ENCODE measurements at places on chromosomes 12 and 14.
A peak's percentile ranks its signal among the peaks of the same experiment; 100 is the strongest.

GRCh38 chr12:4628406-4628805 is 20.4 kb downstream of the AKAP3 start:
- no peak for DNase-seq
- H3K27me3 ChIP-seq = peaks cover 72% of the 10 kb centered on the region
- H3K4me1 ChIP-seq = no peaks in the 10 kb centered on the region
- H3K27ac ChIP-seq = no peak overlapping the region
- no peak overlapping the region for H3K4me3 ChIP-seq

DNA sequence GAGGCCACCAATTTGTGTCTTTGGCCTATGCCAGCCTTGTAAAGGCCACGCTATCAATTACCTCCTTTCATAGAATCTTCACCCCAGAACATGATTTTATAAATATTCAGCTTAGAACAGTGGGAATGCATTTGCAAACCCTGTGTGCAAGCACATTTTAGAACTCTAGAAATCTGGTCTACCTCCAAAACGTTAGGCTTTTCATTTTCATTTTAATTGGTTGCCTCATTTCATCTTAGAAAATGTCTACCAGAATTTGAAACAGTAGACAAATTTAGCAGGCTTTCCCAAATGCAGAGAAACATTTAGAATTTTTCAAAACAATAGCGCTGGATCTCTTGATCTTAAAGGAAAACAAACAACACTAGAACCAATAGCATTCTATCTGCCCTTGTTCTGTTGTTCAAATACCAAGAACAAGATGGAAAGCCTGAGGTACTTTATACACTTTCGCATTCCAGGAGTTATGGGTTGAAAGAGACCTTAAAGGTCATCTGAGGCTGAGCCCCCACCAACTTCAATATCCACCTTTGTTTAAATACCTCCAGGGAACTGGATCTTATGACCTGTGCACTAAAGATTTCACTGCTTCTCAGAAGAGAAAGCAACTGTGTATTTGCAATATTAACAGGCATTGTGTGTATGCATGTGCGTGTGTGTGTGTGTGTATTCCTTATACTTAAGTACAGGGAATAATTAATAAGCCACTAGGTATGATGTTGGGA is 185.1 kb downstream of the C12orf42 start:
- no peaks in the 10 kb centered on the region for H3K36me3 ChIP-seq
- H3K27me3 ChIP-seq = peaks cover 44% of the 10 kb centered on the region
- no peak overlapping the region for H3K27ac ChIP-seq
- no peaks in the 10 kb centered on the region for H3K4me1 ChIP-seq

DNA sequence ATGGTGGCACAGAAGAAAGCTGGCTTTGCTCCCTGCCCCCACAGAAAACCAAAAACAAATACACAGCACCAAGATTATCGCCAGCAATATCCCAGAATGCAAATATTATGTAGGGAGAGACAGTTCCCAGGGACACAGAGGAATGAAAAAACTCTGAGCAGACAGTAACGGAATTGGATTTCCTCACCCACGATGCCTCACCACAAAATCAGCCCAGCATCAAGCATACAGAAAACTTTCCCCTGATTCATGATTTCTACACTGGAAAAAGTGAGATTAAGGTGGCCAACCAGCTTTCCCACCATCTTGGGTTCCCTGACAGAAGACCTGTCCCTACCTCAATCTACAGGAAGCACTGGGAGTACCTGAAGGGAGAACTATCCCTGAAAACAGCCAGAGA is 36.6 kb downstream of the PARP11 start:
- DNase-seq = no peak
- H3K4me3 ChIP-seq = no peak overlapping the region
- no peaks in the 10 kb centered on the region for H3K27me3 ChIP-seq
- H3K36me3 ChIP-seq = peaks cover 30% of the 10 kb centered on the region
- no peak overlapping the region for H3K27ac ChIP-seq

DNA sequence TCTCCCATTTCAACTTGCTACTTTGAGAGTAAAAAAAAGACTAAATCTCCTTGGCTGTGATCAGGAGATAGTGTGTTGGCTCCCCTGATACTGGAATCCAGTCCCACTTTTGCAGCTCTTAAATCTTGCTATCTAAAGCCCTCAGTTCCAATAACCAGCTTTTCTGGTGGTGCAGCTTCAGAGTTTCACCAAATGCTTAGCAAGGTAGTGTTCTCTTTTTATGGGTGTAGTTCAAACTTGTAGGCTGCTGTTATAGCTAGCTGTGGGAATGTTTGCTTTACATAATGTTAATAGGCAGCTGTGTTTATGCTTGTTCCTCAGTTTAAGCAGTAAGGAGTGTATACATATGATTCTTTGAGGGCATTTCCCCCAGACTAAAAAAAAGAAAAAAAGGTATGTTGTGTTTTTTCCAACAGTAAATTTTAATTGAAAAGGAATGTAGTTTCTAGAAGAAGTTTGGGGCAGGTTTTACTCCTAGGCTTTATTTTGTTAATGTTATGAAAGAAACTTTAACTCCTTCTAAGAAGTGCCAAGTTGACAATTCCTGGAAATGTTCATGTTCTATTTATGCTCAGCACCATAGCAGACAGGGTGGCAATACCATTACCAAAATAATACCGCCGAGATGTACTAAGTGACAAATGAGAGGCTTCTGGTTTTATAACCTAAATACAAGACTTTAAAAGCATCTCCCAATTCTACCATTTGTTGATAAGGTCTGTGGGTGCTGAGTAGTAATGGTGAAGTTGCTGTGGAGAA is 12.1 kb downstream of the CRADD start:
- peaks cover 8% of the 10 kb centered on the region for H3K36me3 ChIP-seq
- no peak overlapping the region for H3K27ac ChIP-seq
- no peaks in the 10 kb centered on the region for H3K4me1 ChIP-seq
- no peak for DNase-seq
- H3K27me3 ChIP-seq = no peaks in the 10 kb centered on the region

GRCh38 chr14:81390696-81391095 is 9.4 kb downstream of the STON2 start:
- H3K4me1 ChIP-seq = peaks cover 26% of the 10 kb centered on the region
- H3K4me3 ChIP-seq = no peak overlapping the region
- DNase-seq = no peak
- no peaks in the 10 kb centered on the region for H3K27me3 ChIP-seq
- peaks cover 14% of the 10 kb centered on the region for H3K36me3 ChIP-seq

DNA sequence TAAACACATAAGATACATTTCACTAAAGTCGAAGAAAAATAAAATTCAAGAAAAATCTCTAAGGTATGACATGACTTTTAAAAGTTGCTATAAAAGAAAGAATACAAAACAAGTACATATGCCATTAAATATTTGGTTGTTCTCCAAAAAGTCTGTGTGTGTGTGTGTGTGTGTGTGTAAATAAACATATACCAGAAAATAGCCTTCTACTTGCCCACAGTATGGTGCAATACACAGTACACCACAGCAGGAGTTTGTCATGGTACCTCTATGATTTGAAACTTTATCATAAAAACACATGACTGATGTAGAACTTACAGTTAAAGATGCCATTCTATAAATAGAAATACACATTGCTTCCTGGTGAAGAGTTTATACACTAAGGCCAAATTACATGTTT is 692.7 kb upstream of the MGAT4C start:
- H3K27me3 ChIP-seq = no peaks in the 10 kb centered on the region
- H3K27ac ChIP-seq = no peak overlapping the region
- no peaks in the 10 kb centered on the region for H3K36me3 ChIP-seq
- H3K4me3 ChIP-seq = no peak overlapping the region
- no peak for DNase-seq
- H3K4me1 ChIP-seq = peaks cover 13% of the 10 kb centered on the region

DNA sequence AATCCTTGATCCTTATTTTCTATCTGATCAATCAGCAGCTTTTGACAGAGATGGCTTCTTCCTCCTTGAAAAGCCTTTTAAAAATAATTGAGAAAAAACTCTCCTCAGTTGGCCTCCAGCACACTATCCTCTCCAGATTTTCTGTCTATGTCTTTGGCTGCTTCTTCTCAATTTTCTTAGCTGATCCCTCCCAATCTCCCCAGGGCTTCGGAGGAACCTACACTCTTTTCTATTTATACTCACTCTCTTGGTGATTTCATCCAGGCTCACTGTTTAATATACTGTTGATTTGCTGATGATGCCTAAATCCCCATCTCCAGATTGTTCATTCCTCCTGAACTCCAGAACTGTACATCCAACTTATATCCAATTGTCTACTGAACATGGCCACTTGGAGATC is 54.8 kb downstream of the RDH12 start:
- H3K4me1 ChIP-seq = no peaks in the 10 kb centered on the region
- H3K4me3 ChIP-seq = no peak overlapping the region
- H3K27me3 ChIP-seq = no peaks in the 10 kb centered on the region
- DNase-seq = no peak
- peaks cover 18% of the 10 kb centered on the region for H3K36me3 ChIP-seq

DNA sequence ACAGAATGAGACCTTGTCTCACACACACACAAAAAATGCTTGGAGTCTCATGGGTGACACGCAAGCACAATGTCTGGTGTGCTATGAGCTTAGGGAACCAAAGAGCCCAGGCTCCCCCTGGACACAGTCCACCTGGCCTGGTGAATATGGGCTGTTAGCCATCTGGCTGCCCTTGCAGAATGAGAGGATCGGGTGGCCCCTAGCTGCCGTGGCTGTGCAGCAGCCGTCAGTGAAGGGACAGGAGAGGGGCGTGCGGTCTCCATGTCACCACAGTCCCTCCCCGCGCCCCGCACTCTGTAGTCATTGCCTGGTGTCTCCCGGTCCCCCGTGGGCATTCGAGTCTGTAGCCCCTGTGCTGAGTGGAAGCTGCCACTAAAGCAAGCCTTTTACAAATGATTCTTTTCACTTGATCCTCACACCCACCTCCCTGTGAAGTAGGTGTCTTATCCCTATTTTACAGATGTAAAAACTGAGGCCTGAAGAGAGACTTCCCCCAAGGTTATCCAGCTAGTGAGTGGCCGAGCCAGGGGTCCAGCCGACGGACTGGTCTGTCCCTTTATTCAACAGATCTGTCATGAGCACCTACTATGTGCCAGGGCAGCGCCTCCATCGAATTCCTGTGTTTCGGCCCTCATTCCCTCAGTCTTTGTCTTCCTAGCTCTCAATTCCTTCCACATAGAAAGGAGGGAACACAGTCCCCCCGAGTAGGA is 18.8 kb downstream of the MVK start:
- DNase-seq = no peak
- H3K36me3 ChIP-seq = peaks cover 11% of the 10 kb centered on the region
- H3K4me1 ChIP-seq = peaks cover 9% of the 10 kb centered on the region
- no peak overlapping the region for H3K27ac ChIP-seq
- no peaks in the 10 kb centered on the region for H3K27me3 ChIP-seq
- H3K4me3 ChIP-seq = no peak overlapping the region

GRCh38 chr14:103628221-103628683 is 759 bp upstream of the KLC1 start:
- peak overlapping the region; percentile 92 for H3K4me3 ChIP-seq
- DNase-seq = peak; percentile 50
- H3K4me1 ChIP-seq = peaks cover 32% of the 10 kb centered on the region
- H3K36me3 ChIP-seq = no peaks in the 10 kb centered on the region
- H3K27ac ChIP-seq = peak overlapping the region; percentile 95

DNA sequence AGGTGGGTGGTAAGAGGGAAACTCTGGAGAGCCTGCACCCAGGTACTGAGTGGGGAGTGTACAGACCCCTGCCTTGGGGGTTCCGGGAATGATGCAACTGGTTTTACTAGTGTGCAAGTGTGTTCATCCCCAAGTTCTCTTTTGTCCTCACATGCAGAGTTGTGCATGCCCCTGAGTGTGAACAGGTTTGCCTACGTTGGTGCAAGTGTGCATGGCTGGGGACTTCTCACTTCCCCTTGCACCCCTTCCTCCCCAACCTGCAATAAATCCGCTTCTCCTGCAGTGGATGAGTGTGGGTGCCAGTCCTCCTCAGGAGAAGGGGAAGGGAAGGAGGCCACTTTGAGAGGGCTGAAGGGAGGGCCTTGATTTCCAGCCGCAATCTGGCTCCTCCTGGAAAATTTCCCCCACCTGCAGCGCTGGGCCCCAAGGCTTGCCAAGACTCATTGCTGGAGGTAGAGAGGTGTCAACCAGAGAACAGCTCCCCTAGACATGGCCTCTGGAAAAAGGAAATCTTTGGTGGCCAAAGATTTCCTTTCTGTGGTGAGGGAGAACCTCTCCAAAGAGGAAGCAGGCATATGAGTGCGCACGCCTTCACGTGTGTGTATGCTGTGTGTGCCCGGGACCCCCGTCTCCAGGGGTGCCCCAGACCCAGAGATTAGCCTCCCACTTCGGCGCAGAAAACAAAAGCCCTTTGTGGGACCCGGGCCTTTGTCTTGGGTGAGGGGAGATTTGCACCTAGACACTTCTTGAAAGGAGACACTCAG is 5.5 kb downstream of the AQP2 start:
- H3K27me3 ChIP-seq = peaks cover 21% of the 10 kb centered on the region
- no peak for DNase-seq
- no peaks in the 10 kb centered on the region for H3K36me3 ChIP-seq
- H3K27ac ChIP-seq = no peak overlapping the region
- peaks cover 27% of the 10 kb centered on the region for H3K4me1 ChIP-seq

DNA sequence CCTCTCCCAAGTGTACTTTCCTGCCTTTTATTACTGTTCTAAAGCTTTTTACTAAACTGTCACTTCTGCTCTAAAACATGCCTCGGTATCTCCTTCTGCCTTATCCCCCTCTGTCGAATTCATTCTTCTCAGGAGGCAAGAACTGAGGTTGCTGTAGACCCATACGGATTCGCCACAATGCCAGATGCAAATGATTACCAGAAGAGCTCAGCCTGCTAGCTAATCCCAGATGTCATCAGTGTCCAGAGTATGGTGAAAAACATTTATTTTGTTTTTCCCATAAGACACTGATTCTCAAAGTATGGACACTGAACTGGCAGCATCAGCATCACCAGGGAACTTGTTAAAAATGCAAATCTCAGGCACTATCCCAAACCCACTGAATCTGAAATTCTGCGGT is 359.3 kb downstream of the TMTC2 start:
- peaks cover 10% of the 10 kb centered on the region for H3K4me1 ChIP-seq
- no peaks in the 10 kb centered on the region for H3K27me3 ChIP-seq
- DNase-seq = no peak
- H3K27ac ChIP-seq = no peak overlapping the region

DNA sequence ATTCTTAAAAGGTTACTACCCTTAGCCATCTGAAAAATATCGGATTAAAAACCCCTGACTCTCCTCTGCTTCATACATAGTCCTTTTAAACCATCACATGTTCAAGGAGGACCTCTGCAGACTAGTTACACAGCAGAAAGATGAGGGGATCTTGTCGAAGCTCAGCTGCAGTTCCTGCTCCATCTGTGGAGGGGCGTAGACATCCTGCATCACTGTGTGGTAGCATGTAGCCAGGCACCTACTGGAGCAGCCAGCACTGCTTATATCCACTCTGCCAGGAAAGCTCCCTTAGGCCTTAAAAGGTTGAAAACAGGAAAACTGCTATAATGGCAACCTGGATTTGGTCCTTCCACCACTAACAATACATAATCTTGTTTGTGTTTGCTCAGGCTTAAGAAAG is 57.6 kb upstream of the STRN3 start:
- DNase-seq = no peak
- H3K4me3 ChIP-seq = no peak overlapping the region
- H3K4me1 ChIP-seq = no peaks in the 10 kb centered on the region
- H3K27me3 ChIP-seq = no peaks in the 10 kb centered on the region
- no peak overlapping the region for H3K27ac ChIP-seq

DNA sequence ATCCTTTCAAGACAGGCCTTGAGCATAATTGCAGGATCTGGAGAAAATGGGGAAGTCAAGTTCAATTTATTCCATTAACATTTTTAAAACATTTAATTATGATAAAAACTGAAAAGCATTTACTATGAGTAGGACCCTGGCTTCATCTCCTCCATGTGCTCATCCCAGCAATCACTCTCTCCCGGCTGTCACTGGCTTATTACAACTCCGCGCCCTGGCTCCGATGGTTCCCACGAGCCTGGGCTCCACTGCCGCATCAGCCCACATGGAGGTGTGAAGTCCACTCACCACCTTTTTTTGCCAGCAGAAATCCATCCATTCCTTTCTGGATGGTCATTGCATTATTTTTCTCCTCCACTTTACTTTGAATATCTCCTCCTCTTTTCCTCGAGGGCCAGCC is 194.4 kb downstream of the EMP1 start:
- DNase-seq = no peak
- H3K36me3 ChIP-seq = no peaks in the 10 kb centered on the region
- no peak overlapping the region for H3K4me3 ChIP-seq
- no peaks in the 10 kb centered on the region for H3K27me3 ChIP-seq
